ENCODE measurements at places on chromosomes 1 and 21.

- no peak for DNase-seq
These were observed 9.4 kb downstream of the NCAM2 start for GRCh38 chr21:21007606-21008005.

- no peak for DNase-seq
These were observed 23.2 kb downstream of the NUAK2 start for GRCh38 chr1:205298191-205298994.

- DNase-seq, result no peak
These were observed 54.8 kb downstream of the CASZ1 start for GRCh38 chr1:10741696-10742095.

- DNase-seq, result no peak
These were observed 187.4 kb downstream of the CYYR1 start for GRCh38 chr21:26385721-26386120.

DNA sequence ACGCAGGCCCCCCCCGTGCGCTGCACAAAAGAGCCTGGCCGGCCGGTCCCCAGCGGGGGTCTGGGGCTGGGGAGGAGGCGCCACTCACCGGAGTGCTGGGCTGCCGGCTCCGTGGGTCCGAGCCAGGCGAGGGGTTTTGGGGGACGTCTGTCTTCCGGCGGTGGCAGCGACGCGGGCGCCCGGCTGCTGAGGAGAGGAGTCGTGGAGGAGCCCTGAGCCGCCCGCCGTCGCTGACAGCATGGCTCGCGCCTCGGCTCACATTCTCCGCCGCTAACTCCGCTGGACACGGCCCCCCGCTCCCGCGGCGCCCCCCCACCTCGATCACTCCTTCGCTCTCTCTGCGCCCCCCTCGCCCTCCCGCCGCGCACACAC, 649 bp downstream of the AHDC1 start:
- DNase-seq, result no peak

- no peak for DNase-seq
These were observed 25.3 kb downstream of the RNF223 start for GRCh38 chr1:1048765-1049164.

GRCh38 chr1:103336408-103336807, 189.1 kb upstream of the RNPC3 start:
- no peak for DNase-seq

- no peak for DNase-seq
These were observed 14.8 kb upstream of the ZDHHC18 start for GRCh38 chr1:26811708-26812107.

GRCh38 chr1:68281946-68282615, 49.8 kb upstream of the WLS start:
- DNase-seq, result no peak

- no peak for DNase-seq
These were observed 40.5 kb upstream of the GALNT2 start for GRCh38 chr1:230026572-230026971.

DNA sequence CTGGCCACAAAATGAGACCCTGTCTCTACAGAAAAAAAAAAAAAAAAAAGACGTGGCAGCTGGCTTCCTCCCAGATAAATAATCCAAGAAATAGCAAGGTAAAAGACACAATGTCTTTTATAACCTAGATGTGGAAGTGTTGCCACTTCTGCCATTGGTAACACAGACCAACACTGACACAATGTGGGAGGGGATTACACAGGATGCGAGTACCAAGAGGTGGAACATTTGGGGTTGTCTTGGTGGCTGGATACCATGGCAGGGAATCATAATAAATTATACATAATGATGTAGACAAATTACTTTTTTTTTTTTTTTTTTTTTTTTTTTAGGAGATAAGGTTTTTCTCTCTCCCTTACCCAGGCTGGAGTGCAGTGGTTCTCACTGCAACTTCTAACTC, 6.0 kb upstream of the NEXN start:
- no peak for DNase-seq

GRCh38 chr1:211114446-211114845, 19.5 kb downstream of the KCNH1 start:
- no peak for DNase-seq

- no peak for DNase-seq
These were observed 21.7 kb downstream of the NEXN start for GRCh38 chr1:77910116-77910515.

DNA sequence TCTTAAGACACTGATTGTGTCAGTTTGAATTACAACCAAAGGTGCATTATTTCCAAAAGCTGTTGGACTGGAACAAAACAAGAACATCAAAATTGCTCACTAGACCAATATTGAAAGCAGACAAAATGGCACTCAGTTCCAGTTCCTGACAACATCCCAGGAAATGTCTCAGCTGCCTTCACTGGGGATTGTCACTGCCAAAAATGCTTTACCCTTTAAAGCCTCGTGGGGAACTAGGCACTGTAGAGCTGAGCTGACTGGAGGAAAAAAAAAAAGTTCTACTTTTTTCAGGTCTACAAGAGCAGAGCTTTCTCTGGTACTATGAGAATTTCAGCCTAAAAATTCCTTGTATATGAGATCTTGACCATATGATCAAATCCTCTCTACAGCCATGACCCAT, 21.9 kb downstream of the GPR52 start:
- DNase-seq, result no peak

DNA sequence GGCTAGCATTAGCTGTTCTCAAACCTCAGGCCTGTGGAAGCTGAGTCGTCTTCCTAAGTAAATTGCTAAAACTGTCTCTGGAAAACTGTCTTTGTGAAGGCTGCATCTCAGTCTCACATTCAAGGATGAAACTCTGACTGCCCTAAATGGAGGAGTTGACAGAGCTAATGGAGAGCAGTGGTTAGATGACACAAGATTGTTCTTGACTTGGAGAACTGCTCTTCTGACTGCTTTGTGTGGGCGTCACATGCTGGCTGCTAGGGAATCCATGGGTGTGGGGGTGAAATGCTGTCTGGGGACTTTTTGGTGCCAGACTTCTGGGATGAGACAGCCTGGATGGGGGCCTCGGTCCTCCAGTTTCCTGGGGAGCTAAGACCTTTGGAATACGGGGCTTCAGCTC, 24.5 kb upstream of the TSPAN2 start:
- DNase-seq, result no peak

DNA sequence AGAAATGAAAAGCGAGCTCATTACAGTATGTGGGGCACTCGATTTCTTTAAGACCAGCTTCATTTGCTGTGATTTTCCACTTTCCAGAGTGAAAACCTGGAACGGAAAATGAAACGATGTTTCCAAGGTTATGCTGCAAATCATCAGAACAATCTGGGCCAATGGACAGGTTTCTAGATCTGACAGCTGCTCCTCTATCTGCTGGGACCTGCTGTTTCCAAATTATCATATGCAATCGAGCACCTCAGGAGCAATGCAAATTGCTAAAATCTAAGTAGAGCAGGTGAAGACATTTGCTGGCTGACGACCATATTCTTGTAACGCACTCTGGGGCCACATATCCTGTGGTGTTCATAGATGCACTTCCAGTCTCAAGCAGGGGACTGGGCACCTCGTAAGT, 39.7 kb upstream of the TIAM1 start:
- DNase-seq, result no peak

GRCh38 chr21:14875704-14876523, 188.9 kb downstream of the NRIP1 start:
- no peak for DNase-seq

DNA sequence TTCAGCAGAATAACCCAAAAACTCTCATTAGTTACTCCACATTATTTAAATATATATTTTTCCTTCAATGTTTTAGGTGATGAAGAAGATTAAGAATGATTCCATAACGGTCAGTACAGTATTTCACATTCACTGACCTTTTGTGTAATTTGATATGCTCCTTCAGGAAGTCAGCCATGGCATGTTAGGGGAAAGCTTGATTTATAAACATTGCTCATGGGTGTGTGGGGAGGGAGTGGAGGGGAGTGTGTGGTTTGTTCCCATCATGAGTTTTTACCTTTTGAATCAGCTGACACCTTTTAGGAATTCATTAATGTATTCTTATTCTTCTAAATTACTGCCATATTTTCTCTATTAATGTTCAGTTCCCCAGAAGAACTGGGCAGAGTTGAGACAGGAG, 240.2 kb downstream of the ATG4C start:
- no peak for DNase-seq

- DNase-seq, result peak; percentile 48
These were observed 178.0 kb downstream of the CAMTA1 start for GRCh38 chr1:6962996-6963911.

All from activated CD8-positive, alpha-beta memory T cell treated with anti-CD3 and anti-CD28 coated beads for 48 hours (primary cell).